ENCODE measurements at places on chromosomes 16 and 17.

DNA sequence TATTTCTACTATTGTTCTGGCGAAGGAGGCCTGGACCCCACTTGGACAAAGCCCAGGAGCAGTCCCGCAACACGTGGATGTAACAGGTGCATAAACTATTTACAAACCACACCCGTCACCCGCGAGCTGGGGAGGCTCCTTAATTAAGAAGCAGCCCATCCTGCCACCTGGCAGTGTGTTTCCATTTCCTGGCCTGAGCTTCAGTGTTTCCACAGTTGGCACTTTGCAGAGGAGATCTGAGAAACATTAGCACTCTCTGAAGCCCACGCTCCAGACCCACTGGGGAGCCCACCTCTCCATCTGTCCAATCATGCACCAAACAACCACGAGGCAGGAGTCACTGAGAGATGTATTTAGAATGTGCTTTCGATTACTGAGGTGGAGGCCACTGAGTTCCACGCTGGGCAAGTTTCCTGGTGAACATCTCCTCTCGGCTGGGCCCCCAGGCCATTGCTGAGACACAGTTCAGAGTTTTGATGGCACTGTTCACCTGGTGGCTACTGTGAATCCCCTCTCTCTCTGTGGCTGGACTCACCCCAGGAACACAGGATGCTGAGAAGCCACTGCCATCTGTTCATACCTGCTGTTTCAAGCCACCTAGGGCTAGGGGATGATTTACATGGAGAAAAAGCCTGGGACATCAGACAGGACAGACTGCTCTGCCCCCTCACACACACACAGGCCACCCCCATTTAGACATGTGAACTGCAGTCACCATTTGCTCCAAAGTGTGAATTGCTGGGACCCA, 129.1 kb downstream of the AIPL1 start:
- no peak for DNase-seq

DNA sequence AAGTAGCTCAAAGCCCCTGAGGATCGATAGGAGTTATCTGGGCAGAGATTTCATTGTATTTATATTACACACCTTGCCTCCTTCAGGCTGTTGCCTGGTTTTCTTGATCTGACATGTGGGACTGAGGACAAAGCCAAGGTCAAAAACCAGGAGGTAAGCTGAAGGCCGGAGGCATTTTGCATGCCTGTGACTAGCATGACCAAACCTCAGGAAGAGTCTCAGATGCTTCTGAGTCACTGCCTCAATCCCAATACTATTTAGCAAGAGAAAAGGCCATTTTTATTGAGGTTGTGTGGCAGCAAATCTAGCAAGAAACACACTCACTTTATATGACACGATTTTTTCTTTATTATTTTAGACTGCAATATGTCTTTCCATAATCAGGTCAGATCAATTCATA, 968.1 kb downstream of the CDH11 start:
- no peak for DNase-seq

DNA sequence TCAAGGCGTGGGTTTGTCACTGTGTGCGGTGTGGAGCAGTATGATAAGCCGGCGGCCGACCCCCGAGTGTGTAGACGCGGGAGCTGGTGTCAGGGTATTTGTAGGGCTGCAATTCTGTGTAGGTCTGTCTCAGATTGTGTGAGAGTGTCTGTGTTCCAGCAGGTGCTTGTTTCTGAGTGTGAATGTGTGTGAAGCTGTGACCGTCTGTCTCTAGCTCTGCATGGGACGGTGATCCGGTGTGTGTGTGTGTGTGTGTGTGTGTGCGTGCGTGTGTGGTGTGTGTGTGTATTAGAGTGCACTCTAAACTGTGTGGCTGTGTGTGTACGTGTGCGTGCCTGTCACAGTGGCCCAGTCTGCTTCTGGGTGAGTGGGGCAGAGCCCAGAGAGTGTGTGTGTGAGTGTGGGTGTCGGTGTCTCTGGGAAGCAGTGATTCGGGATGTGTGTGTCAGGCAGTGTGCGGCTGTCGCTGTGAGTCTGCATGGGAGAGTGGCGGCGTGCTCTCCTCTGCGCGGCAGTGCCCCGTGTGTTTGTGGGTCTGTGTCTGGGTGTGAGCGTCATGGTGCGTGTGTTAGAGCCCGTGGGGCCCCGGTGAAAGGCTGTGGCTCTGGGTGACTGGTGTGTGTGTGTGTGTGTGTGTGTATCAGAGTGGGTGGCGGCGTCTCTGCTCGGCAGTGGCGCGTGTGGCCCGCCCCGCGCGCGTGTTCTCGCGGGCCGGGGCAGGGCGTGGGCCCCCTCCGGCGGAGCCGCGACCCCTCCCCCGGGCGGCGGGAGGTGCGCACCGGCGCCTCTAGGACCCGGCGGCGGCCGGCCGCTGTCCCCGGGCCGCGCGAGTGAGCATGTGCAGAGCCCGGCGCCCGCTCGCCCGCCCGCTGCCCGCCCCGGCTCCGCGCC, at the start of gene WSCD1:
Gene WSCD1, plus strand, starts transcription at position 841 of the 891 bp plus-strand sequence. CDS start 10,280 bp downstream, outside the sequence.
- no peak for DNase-seq

DNA sequence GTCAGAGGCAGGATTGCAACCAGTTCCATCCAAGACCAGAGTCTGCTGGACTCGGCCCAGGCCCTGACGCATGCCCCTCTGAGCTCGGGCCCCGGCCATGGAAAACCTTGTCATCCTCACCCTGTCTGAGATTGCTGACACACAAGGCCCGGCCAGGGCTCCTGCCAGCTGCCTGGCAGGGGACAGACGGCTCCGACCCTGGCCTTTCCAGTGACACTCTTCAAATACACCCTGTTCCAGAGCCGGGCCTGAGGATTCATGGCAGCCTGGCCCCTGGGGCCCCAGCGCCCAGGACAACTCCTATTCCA, 3.2 kb upstream of the PABPN1L start:
- no peak for DNase-seq

DNA sequence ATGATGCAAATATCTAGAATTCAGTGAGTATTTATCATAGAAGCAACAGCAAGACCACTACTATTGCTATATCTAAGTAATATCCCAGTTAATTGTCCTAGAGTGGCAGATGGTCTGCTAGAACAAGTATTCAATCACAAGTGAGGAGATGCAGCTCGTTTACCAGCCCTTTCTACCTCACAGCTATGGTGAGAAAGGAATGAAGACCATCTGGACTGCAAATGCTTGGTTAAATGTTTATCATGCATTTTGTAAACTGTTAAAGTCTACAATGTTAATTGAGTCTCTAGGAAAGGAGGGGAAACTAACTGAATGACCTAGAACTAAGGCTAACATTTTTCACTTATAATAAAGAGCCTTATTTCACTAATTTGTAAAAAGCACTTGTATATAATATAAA, 52.5 kb downstream of the CNOT1 start:
- no peak for DNase-seq

DNA sequence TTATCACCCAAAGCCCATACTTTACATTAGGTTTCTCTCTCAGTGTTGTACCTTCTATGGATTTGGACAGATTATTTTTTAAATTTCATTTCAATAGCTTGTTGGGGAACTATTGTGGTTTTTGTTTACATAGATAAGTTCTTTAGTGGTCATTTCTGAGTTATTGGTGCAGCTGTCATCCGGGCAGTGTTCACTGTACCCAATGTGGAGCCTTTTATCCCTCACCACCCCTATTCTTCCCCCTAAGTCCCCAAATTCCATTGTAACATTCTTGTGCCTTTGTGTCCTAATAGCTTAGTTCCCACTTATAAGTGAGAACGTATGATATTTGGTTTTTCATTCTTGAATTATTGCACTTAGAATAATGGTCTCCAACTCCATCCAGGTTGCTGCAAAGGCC, 57.5 kb downstream of the SLFN11 start:
- DNase-seq: no peak

- DNase-seq: no peak
These were observed 100.1 kb downstream of the RAB11FIP4 start for GRCh38 chr17:31491376-31492131.

DNA sequence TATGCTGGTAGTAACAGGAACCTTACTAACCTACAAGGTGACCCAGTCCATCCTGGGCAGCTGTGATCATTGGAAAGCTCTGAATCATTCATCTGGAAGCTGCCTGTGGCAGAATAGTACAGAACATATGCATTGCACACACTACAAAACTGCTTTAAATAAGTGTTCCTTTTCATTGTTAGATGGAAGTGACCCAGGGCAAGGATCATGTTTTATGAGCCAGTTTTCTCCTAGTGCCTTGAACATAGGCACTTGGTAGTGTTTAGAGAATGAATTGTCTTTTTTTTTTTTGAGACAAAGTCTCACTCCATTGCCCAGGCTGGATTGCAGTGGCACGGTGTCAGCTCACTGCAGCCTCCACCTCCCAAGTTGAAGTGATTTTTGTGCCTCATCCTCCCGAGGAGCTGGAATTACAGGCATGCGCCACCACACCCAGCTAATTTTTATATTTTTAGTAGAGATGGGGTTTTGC, 55.4 kb downstream of the TENT4B start:
- no peak for DNase-seq

DNA sequence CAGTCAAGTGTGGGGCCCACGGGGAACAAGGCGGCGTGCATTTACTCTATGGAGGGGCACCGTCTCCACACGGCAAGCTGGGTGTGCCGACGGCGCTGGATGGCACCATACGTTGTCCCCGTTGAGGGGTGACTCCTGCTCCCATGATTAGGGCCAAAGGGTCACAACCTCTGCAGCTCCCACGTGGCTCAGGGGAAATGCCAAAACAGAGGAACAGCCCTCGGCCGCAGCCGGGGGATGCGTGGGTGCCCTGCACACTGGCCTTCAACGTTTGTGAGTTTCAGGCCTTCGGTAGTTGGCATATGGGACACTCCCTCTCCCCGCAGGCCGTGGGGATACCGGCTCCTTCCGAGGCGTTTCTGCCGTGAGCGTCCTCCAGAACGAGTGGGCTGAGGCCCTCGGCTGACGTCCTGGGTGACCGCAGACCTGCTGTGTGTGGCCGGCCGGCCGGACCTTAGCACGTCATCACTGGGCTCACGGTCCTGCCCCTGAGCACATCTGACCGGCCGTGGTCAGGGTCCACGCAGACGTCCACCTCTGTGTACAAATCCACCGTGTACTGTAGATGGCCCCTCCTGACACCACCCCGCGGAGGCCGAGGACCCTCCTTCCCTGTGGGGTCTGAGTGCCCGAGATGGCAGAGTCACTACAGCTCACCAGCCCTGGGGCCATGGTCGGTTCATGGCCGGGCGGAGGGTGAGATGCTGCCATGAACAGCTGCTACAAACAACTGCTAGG, 4.8 kb upstream of the METRNL start:
- DNase-seq: no peak

DNA sequence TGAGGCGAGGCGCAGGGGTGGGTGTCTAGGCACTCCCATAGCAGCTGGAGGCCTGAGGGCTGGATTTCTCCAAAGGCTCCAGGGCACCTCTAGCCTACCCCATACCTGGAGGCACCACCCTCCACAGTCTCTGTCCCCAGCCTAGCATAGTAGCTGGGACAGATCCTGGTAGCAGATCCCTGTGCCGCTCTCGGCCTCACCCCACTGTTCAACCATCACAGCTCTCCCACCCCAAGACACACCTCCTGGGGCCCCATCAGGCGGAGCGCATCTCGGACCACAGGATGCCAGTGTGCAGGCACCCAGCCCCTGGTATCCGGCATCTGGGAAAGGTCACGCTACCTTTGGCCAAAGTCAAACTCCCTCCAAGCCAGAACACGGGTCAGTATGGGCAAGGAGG, 7.1 kb downstream of the BTBD17 start:
- no peak for DNase-seq

- no peak for DNase-seq
These were observed 5.7 kb upstream of the FLYWCH1 start for GRCh38 chr16:2905988-2906387.

DNA sequence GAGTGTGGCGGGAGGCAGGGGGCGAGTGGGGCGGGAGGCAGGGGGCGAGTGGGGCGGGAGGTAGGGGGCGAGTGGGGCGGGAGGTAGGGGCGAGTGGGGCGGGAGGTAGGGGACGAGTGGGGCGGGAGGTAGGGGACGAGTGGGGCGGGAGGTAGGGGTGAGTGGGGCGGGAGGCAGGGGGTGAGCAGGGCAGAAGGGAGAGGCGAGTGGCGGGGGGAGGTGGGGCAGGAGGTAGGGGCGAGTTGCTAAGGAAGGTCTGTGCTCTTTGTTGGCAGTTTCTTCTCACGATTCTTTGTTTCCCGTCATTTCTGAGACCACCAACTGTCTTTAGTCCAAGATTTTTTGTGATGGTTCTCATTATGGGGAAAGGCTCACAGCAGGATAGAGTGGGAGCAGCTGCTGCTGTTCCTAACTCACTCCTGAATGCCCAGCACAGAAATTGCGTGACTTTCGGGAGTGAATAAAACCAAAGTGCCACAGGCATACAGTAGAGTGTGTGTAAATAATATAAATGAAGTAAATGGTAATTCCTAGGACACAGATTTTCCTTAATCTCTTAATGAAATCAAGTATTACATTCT, 44.7 kb downstream of the COG7 start:
- DNase-seq: no peak

- no peak for DNase-seq
These were observed 2.7 kb downstream of the MSL1 start for GRCh38 chr17:40124279-40125141.

GRCh38 chr17:44323359-44324091, 1.1 kb downstream of the SLC25A39 start:
- peak; percentile 32 for DNase-seq

DNA sequence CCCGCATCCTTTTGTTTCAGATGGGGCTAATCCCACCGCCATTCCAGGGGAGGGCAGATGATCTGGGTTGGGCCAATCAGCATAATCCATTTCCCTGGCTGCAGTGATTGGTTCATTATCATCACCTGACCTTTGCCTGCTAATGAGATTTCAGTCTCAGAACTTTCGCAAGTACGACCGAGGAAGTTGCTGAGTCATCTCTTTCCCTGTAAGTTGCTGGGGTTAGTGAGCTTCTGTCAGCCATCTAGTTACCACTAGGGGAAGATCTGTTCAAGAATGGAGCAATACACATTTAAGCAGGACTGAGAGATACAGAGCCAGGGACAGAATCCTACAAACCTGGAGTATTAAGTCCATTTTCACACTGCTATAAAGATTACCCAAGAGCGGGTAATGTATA, 65.3 kb upstream of the NUDT7 start:
- peak; percentile 53 for DNase-seq

DNA sequence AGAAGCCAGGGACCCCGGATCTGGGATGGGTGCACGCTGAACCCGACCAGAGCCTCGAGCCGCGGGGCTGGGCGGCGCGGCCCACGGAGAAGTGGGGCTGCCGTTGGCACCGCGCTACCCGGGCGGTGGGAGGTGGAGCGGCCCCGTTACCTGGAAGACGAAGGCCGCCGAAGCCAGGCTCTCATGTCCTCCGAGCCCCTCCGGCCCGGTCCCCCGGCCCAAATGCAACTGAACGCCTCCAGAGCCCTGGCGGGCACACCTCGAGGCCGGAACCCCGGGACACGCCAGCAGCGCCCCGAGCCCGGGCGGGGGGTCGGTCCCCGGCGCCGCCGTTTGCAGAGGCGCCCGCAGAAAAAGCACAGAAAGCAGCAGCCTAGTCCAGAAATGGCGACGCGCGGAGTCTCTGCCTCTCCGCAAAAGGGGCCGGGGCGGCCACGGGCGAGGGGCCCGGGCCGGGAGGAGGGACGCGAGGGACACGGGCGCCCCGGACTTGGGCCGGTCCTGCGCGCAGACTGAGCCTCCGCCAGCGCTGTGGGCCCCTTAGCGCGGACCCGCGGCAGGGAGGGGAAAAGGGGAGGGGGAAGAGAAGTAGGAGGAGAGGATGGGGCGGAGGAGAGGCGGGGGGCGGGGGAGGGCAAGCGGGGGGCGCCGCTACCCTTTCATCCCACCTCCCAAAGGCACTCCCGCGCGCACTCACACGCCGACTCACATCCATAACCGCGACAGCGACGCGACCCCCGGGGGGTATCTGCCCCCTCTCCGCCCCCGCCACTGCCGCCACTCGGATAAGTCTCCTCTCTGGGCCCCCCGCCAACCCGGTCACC, 1.4 kb downstream of the AXIN2 start:
- peak; percentile 59 for DNase-seq

GRCh38 chr17:34451313-34451712, 88.3 kb upstream of the CCL1 start:
- DNase-seq: no peak

- DNase-seq: peak; percentile 96
These were observed 12.7 kb upstream of the ALDOA start for GRCh38 chr16:30052671-30053372.

Measured in ELF-1 (cell line).